ENCODE measurements at places on chromosomes 2 and 18.

DNA sequence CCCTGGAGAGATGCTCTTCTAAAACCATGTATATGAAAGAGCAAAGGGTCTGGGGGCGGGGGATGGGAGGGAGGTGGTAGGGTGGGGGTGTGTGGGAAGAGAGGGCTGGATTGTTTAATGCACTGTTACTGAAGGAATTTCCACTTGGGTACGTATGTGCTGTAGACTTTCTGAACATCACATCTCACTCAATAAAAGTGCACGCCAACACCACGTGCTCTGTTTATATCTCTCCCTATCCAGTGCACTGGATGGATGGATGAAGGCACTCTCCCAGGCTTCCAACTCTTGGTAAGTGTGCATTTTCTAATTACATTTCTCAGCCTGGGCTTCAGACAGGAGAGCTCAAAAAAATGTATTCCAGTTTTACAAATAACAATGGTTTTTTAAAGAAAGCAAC is 184.3 kb upstream of the SIX2 start:
- peaks cover 24% of the 10 kb centered on the region for H3K27me3 ChIP-seq
- no peak overlapping the region for H3K4me3 ChIP-seq
- no peaks in the 10 kb centered on the region for H3K36me3 ChIP-seq
- H3K27ac ChIP-seq: no peak overlapping the region
- no peaks in the 10 kb centered on the region for H3K4me1 ChIP-seq
- DNase-seq: no peak

DNA sequence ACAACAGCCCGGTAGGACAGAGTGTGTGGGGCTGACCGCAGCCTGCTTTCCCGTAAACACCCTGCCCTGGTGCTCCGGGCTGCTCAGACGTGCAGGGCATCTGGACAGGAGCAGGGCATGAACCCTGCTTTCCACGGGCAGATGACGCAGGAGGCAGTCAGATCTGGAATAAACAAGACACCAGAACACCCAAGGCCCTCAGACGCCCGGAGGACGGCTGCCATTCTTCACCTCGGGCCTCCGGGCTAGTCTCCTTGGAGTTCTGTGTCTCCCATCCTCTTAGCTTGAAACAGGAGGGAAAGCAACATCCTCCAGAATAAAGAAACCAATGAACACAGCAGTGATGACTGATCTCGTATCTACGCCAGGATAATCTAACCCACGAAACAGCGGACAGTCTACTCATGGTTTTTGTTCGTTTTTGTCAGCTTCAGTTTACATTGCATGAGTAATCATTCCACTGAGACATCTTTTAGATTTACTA is 7.3 kb downstream of the PXDN start:
- no peaks in the 10 kb centered on the region for H3K27me3 ChIP-seq
- no peaks in the 10 kb centered on the region for H3K4me1 ChIP-seq
- no peak overlapping the region for H3K27ac ChIP-seq
- no peaks in the 10 kb centered on the region for H3K36me3 ChIP-seq
- no peak for DNase-seq

DNA sequence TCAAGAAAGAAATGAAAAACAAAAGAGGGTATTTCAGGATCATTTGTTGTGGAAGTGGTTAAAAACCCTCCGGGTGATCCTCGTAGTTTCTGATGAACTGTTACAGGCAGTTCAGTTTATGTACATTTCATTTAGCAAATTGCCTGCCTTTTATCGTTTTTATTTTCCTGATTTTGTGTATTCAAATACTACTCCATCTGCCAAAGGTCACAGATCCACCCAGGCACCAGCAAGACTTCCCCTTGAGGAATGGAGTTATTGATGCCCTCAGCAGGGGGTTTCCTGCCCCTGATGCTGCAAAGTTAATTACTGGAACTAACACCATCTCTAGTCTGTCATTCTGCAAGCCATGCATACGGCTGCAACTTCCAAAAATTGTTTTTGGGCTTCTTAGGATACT is 641.9 kb downstream of the SLC4A3 start:
- no peak for DNase-seq
- no peaks in the 10 kb centered on the region for H3K36me3 ChIP-seq
- H3K27me3 ChIP-seq: no peaks in the 10 kb centered on the region
- H3K4me3 ChIP-seq: no peak overlapping the region

DNA sequence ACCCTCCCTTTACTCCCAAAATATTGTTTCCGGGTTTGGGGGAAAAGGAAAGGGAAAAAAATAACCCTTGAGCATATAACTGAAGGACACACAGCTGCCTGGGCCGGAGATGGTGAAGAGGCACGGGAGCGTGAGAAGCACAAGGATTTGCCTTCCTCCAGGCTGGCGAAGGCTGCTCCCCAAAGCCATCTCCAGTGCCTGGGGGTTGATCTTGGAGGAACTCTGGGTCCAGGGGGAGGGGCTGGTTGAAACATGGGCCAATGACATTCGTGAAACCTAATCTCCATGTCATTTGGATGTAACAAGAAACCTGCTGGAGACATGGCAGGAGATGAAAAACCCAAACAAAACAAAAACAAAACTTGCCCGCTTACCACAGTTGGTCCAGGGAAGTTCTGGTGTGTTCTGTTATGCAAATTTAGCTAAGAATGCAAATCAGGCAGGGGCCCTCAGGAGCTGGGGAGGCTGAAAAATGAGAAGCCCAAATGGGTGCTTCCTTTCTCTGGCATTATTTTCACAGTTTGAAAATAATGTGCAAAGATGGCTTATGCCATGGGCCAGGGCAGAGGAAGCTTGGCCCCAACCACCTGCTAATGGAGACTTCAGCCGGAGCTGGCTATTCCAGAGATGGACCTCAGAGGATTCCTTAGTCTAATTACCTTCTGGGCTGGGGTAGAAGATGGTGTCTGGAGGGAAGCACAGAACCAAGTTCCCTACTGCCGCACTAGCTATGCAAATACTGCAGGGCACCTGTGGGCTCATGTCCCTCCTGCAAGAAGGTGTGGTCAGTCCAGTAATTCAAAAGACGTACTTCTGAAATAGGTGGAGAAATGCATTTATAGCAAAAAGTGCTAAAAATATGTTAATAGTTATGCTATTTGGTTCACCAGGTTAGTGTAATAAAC is 180.9 kb downstream of the BCL2 start:
- no peak for DNase-seq
- peaks cover 74% of the 10 kb centered on the region for H3K27me3 ChIP-seq
- H3K36me3 ChIP-seq: no peaks in the 10 kb centered on the region
- H3K27ac ChIP-seq: no peak overlapping the region
- no peak overlapping the region for H3K4me3 ChIP-seq
- H3K4me1 ChIP-seq: no peaks in the 10 kb centered on the region

DNA sequence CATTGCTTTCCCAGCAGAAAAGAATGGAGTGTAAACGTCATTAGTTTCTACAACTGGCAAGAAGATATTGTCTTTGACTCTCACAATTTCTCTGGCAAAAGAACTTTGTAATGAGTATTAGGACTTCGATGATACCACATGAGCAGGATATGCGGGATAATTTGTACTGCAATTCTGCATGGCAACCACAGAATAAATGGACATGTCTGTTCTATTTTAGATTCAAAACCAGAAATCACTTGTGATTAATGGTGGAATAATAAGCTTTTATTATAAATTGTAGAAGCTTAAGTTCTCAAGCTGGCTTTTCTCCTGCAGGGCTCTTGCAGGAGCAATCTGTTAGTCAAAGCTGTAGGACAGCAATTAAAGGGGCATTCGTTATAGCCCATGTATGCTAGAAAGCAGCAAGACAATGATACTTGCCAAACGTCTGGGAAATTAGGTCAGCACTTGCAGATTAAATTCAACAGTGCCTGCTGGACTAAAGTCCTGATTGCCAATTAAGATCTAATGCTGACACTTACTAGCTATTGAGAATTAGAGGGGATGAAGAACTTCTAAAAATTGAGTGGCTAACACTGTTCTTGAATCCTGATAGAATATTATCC is 177.9 kb downstream of the PTH2R start:
- H3K4me1 ChIP-seq: no peaks in the 10 kb centered on the region
- H3K36me3 ChIP-seq: no peaks in the 10 kb centered on the region
- H3K4me3 ChIP-seq: no peak overlapping the region
- no peak overlapping the region for H3K27ac ChIP-seq

DNA sequence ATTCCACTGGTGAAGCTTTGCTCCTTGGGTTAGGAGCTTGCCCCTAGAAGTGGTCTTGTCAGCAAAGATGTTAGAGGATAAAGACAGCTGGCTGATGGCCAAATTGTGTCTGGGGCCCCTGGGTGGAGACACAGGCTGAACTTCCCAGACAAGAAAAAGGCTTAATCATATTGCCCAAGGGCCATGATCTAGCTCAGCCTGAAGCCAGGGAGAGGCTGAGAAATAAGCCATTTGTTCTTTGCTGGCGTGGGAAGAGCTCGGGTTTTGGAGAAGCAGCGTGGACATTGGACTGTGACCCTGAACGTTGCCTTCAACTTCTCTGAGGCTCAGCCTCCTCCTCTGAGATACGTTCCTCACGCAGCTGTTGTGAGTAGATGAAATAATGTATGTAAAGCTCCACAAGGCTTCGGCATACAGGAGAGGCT is 153.0 kb downstream of the ZFP36L2 start:
- H3K36me3 ChIP-seq: peaks cover 6% of the 10 kb centered on the region
- no peak for DNase-seq
- H3K4me3 ChIP-seq: no peak overlapping the region
- peaks cover 55% of the 10 kb centered on the region for H3K4me1 ChIP-seq
- peak overlapping the region; percentile 22 for H3K27ac ChIP-seq

- H3K4me3 ChIP-seq: no peak overlapping the region
- no peak overlapping the region for H3K27ac ChIP-seq
- H3K27me3 ChIP-seq: no peaks in the 10 kb centered on the region
- H3K36me3 ChIP-seq: no peaks in the 10 kb centered on the region
These were observed 120.1 kb downstream of the NUP35 start for GRCh38 chr2:183244300-183244844.

DNA sequence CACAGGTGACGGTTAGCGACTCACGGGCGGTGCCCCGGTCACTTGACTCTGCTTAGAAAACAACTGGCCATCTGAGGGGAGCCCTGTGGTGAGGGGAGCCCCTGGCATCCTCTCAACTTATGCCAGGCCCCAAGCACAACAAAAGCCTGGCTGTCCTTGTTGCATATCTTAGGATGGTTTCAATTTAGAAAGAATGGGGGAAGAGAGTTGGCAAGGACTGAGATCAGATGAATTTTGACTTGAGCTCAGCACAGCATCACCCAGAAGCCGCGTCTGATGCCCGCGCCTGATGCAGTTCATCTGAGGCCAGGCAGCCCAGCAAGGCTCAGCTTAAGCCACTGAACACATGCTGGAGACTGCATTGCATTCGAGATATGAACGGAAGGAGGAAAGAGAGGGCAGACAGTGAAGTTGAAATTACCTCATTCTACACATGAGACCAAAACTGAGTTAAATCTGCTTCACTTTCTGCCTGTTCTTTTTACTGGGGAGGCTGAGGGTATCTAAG is 36.8 kb downstream of the MYT1L start:
- H3K27me3 ChIP-seq: no peaks in the 10 kb centered on the region
- no peak overlapping the region for H3K4me3 ChIP-seq
- no peak overlapping the region for H3K27ac ChIP-seq
- H3K4me1 ChIP-seq: no peaks in the 10 kb centered on the region

DNA sequence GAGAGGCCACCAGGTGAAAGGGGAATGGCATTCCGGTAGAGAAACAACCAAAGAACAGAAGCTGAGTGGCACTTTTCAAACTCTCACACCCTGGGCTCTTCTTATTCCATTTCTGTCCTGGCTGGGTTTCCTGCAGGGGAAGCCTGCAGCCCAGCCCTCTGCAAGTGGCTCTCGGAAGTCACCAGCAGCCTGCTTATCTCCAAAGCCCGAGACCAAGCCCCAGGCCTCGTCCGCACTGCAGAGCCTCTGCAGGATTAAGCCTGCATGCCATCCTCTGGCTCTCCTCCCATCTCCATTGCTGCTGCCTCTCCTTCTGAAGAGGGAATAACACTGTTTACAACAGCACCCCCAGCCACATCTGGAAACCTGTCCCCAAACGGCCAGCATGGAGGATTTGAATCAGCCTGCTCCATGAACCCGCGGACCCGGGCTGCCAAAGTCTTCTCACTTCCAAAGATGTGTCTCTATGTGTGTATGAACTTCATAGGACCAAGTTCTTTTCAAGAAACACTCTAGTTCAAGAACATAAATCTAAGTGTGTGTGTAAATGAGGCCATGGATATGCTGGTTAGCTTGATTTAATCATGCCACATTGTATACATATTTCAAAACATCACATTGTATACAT is 54.2 kb downstream of the DIPK1C start:
- DNase-seq: no peak
- no peaks in the 10 kb centered on the region for H3K36me3 ChIP-seq
- peaks cover 67% of the 10 kb centered on the region for H3K27me3 ChIP-seq
- H3K4me1 ChIP-seq: peaks cover 6% of the 10 kb centered on the region
- H3K4me3 ChIP-seq: no peak overlapping the region

- no peaks in the 10 kb centered on the region for H3K27me3 ChIP-seq
- no peak for DNase-seq
- H3K27ac ChIP-seq: no peak overlapping the region
- no peak overlapping the region for H3K4me3 ChIP-seq
These were observed 74.0 kb downstream of the PMS1 start for GRCh38 chr2:189858291-189858690.

GRCh38 chr2:137050949-137051348 is 285.6 kb downstream of the THSD7B start:
- H3K4me1 ChIP-seq: no peaks in the 10 kb centered on the region
- DNase-seq: no peak
- no peak overlapping the region for H3K27ac ChIP-seq
- H3K4me3 ChIP-seq: no peak overlapping the region
- no peaks in the 10 kb centered on the region for H3K36me3 ChIP-seq

DNA sequence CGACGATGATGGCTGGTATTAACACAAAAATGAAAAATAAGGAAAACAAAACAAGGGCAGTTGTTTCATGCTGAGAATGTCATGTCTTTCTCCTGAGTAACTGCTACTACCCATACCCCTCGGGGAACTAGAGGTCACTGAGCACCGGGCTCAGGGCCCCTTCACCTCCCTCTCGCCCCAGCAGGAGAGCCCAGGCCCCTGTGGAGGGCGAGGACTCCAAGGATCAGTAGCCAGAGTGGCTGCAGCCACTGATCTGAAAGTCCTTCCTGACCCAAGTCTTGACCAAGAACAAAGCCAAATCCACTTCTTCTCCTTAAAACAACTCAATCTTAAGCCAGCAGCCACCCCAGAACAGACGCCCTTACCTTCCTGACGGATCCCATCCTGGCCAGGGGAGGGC is 25.5 kb downstream of the ST8SIA5 start:
- H3K36me3 ChIP-seq: peaks cover 5% of the 10 kb centered on the region
- H3K27ac ChIP-seq: no peak overlapping the region
- no peaks in the 10 kb centered on the region for H3K4me1 ChIP-seq

- H3K4me1 ChIP-seq: no peaks in the 10 kb centered on the region
- H3K36me3 ChIP-seq: peaks cover 10% of the 10 kb centered on the region
- H3K4me3 ChIP-seq: no peak overlapping the region
- DNase-seq: no peak
- no peak overlapping the region for H3K27ac ChIP-seq
These were observed 74.9 kb downstream of the USP34 start for GRCh38 chr2:61396005-61396404.
